ENCODE measurements at places on chromosomes 16 and 17.

- no peak for DNase-seq
Observed at GRCh38 chr16:52547004-52547833, at the start of gene TOX3. Gene TOX3, minus strand, starts transcription at chr16:52547143. Its CDS starts 420 bp downstream, at chr16:52546723.

- no peak for DNase-seq
Observed at GRCh38 chr16:83742124-83742899, 65.5 kb upstream of the HSBP1 start.

DNA sequence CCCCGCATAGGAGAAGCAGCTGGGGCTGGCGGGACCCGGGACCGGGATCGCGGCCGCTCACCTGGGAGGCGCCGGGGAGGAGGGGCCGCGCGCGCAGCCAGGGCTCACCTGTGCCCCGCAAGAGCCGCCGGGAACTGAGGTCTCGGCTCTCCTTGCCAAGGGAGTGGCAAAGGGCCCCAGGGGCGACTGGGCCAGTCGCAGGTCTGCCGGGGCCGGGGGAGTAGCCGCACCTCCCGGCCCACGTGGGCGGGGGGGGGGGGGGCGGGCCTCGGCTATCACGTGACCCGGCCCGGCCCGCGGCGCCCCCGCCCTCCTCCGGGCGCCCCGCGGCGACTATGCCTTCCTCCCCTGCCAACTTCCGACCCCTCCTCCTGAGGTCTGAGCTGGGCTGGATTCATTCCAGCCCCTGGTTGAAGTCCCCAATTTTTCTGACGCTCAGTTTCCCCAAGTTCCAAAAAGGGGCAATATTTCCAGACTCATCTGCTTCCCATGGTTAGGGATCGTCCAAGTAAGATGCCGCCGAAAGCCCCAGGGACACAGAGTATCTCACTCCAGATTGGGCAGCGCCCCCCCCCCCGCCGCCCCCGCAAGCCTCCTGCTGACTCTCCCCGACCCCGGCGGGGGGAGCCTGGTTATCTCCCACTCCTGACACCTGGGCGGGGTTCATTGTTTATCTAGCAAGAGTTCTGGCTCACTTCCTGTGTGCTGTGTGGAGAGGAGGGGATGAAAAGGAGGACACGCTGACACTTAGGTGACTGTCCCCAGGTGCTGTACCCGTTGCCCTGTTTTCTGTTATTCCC lies at the start of gene TMC6:
TSS of gene TMC6 (minus strand) at position 205 of the 800 bp plus-strand sequence. CDS start 1,923 bp downstream, outside the sequence.
- DNase-seq, result peak; percentile 59

- DNase-seq, result no peak
Observed at GRCh38 chr16:25914357-25914962, 222.7 kb downstream of the HS3ST4 start.

- DNase-seq, result no peak
Observed at GRCh38 chr17:43662413-43663141, 855 bp upstream of the MEOX1 start.

DNA sequence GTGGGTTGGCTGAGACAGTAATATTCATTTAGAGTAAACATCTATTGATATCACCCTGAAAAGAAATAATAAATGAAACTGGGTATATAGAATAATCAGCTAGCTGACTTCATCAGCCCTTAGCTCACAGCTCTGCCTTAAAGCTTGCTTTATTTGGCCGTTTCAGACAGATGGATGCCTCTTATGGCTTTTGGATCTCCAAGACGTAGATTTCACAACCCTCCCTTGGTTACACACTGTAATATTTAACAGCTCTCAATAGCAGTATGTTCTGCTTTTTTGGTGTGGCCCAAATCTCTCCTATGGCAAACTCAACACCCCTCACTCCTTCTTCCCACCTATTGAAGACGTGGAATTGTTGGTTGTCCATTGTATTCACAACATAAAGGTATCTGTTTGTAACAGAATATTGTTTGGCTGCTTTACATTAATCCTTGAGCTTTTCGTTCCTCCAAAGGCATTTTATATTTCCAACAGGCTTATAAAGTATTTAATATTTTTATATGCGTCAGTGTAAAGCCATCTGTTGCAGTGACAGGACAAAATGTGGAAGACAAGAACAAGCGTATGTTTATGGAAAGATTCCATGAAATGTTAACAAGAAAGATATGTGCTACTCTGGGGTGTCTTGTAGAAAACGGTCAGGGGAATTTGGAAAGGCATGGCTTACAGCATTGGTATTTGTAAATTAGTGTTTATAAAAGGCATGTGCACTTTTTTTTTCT lies 837.0 kb upstream of the RBFOX1 start:
- DNase-seq, result no peak
